ENCODE measurements at places on chromosomes 13 and 19.

- no peak for DNase-seq
These were observed 43.2 kb upstream of the ERICH6B start for GRCh38 chr13:45658586-45659235.

GRCh38 chr13:105282406-105283285, 1252.8 kb downstream of the EFNB2 start:
- no peak for DNase-seq

DNA sequence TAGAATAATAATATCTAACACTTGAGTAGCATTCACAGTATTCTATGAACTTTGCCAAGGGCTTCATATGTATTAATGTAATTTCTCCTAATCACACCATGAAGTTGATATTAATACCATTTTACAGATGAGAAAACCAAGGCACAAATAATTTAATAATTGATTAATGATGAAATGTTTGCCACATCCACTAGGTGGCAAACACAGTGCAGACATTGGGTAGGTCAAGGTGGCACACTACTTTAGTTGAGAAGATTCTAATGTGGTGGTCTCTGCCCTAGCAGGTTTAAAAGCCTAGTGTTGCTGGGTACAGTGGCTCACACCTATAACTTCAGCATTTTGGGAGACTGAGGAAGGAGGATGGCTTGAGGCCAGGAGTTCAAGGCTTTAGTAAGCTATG, 412.4 kb downstream of the SUCLA2 start:
- no peak for DNase-seq

- no peak for DNase-seq
These were observed 17.9 kb downstream of the GPR183 start for GRCh38 chr13:99289271-99289670.

DNA sequence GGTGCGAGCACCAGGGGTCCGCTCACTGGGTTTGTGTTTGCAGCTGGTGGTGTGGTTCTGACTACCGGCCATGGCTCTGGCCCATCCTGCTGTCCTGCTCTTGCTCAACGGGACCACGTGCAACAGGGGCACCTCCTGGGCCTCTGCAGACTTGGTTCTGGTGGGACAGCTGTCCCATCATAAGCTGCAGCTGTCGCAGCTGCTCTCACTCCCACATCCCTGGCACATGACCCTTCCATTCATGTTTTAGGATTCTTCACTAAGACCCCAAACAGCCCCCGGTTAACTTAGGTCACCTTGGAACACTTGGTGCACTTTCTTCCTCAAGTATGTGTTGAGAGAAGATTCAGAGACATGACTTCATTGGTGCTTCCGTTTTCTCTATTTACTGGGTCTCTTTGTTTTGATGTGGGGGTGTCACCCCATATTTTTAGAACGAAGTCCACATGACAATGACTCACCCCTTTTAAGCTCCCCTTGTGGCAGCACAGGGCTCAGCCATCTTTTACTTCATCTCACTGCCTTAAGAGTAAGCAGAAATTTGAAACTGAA, 68.4 kb upstream of the ARHGEF7 start:
- no peak for DNase-seq

GRCh38 chr13:94248454-94249228, 230.8 kb downstream of the DCT start:
- no peak for DNase-seq

- DNase-seq = no peak
These were observed 92.5 kb downstream of the RAB20 start for GRCh38 chr13:110468986-110469495.

DNA sequence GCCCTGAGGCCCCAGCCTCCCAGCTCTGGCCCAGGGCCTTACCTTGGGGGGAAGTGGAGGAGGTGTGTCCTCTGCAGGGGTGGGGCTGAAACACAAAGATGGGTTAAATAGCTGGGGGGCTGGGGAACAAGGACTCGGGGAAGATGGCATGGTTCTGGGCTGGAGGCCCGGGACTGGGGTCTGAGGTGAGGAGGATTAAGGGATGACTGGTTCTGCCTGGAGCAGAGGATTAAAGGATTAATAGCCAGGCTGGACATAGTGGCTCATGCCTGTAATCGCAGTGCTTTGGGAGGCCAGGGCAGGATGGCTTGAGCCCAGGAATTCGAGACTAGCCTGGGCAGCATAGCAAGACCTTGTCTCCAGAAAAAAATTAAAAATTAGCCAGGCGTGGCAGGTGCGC, 11.6 kb downstream of the MAP4K1 start:
- DNase-seq = no peak

DNA sequence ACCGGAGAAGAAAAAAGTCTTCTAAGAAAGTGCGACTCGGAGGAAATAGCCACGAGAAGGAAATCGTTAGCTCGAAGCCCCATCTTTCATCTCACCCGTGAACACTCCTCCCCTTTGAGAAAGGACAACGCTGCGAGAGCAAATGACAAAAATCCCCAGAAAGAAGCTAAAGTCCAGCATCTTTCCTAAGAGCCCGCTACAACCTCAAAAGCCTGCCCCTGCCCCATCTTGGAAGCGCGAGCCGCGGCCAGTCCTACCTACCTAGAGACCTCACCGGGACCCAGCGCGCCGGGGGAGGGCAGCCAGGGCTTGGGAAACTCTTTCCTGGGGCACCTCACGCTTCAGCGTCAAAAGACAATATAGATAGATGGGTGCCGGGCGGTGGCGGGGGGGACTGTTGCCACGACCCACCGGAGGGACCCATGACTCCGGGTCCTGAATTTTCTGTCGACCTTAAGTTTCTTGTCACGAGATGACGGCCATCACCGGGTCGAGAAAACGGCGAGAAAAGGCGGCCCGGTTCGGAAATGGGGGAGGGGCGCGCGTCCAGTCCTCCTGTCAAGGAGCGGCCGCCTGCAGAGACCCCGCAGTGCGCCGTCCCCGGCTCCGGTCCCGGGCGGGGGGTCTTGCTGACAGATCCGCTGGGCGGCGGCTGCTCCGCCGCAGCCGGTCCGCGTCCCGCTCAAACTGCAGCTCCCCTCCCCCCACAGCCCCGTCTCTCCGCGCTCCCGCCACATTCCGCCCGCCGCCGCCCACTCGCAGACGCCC, 65.9 kb downstream of the KCNRG start:
- DNase-seq = peak; percentile 71

Measured in activated naive CD8-positive, alpha-beta T cell treated with anti-CD3 and anti-CD28 coated beads, Interleukin-2, amount 50 U/mL, for 24 hours (primary cell).